ENCODE measurements at places on chromosomes 13 and 19. TPM values are rescaled to one million over a fixed set of nuclear protein-coding genes. Genes with fewer than 3 reads are reported as not detected.

- no peak for DNase-seq
Measured at GRCh38 chr13:94470126-94470525, 9.4 kb downstream of the DCT start.

GRCh38 chr13:106555631-106556328 lies 12.2 kb downstream of the ARGLU1 start:
- DNase-seq, result no peak

GRCh38 chr13:73131247-73131646 lies 72.4 kb downstream of the KLF5 start:
- no peak for DNase-seq

Gene METTL21C
- not detected for total RNA-seq

Gene UQCRFS1
- 48.5 TPM for total RNA-seq

Gene GIPC3
- 0.14 TPM for total RNA-seq

GRCh38 chr13:77857531-77858209 lies 61.0 kb downstream of the EDNRB start:
- no peak for DNase-seq

- peak; percentile 67 for DNase-seq
Measured at GRCh38 chr13:95300625-95301182, 547 bp downstream of the ABCC4 start.

DNA sequence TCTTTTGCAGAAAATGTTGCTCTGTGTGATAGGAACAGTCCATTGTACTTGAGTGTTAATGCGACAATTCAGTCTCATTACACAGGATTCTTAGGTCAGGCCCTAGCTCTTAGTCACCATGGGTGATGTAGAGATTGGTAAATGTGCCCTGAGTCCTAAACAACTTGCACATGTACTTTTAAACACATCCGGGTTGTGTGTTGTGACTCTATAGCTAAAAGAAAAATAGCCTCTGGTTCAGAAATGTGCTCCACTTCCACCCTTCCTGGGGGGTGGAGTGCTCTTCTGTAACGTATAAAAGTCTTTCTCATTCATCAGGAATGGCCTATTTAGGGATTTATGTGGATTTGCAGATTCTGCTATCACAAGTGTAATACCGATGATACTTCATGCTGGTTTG lies 5.2 kb downstream of the SPATA13 start:
- no peak for DNase-seq

Gene CCL25
- total RNA-seq, result not detected

Gene KIR3DL1
- total RNA-seq, result not detected

DNA sequence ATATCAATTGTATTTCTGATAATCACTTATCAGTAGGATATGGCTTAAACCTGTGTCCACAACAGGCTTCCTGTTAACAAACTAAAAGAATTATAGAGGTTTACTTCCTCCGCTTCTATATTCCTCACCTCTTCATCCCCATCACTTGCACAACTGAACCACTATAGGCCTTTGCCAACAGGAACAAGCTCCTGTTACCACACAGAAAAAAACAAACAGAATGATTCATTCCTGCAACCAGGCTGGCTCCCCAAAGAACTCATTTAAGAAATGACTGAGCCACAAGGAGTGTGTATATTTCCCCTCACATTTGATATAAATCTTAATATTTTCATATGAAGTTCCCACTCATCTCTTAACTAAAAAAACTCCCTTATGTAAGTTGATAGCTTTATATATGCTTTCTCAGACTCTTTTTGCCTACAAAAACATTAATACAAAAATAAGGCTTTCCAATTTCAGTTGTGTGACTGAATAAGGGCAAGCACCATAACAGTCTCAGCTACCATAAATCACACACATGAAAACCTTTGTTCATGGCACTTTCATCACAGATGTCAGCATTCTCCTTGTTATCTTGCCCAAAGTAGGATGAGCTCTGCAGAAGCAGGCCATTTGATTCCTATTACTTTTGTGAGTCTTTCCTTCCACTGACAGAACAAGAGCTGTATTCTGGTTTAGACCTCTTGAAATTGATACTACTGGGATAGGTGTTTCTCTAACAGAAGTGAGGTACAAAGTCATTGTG lies 366.8 kb downstream of the SLITRK1 start:
- no peak for DNase-seq

DNA sequence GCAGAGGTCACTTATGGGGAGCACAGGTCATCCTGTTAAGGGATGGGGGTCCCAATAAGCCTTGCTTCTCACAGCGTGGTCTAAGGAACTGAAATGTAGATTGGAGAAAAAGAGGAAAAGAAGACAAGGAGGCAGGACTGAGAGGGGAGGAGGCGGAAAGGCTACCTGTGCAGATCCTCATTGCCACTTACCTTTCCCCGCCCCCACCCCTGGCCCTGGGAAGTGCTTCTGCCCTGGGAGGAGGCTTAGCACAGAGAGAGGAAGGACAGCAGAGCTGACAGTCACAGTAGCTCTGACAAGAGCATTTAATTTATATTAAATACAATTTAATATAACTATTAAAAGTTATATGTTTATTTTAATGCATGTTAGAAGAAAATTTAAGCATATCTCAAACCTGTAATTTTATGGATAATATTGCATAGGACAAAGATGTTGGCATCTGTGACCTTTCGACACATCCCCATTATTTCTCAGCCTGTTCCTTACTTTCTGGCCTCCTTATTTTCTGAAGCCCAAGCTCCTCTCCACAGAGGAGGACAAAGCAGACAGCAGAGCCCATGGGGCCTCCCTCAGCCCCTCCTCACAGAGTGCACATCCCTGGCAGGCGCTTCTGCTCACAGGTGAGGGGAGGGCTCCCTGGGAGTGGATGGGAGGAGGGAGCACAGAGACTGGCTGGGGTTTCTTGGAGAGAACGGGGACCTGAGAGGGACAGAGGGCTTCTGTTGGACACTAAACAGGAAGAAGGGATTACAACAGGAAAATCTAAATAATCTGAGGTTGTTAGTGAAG lies 23.4 kb downstream of the CEACAM21 start:
- no peak for DNase-seq

Gene CBLC
- total RNA-seq, result not detected

Gene PGLYRP1
- total RNA-seq, result not detected

Gene CD37
- 137 TPM for total RNA-seq

DNA sequence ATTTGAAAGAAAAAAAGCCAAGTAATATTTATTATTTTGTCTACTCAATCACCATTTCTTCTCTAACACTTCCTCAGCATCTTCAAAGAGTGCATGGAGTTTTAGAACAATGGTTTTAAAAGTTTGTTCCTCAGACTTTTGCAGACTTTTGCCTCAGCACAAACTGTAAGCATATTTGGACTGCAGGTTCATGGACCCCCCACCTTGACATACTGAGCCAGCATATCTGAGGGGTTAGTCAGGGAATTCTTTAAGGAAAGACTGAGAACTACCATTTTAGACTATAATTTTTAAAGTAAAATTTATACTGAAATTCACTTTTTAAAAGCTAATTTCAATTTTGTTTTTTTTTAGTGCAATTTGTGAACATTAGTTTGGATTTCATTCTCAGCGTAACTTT lies 1676.8 kb upstream of the PCDH20 start:
- DNase-seq, result no peak

Gene CEACAM21
- total RNA-seq, result 19.8 TPM

DNA sequence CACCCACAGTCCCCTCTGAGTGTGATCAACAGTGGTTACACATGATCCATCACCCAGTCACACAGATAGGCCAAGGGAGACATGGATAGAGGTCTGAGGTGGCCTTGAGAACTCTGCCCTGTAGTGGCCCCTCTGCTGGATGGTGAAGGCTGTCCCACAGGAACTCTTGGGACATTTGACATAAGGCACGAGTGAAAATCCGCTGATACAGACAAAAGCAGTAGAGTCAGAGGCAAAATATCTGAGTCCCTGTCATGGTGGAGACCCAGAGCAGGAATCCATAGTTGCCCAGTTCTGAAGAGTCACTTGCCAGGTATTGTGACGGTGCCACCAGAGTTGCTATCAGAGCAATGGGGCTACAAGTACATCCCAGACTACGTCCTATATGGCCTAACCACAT lies 18.8 kb upstream of the SLC25A30 start:
- DNase-seq, result no peak

DNA sequence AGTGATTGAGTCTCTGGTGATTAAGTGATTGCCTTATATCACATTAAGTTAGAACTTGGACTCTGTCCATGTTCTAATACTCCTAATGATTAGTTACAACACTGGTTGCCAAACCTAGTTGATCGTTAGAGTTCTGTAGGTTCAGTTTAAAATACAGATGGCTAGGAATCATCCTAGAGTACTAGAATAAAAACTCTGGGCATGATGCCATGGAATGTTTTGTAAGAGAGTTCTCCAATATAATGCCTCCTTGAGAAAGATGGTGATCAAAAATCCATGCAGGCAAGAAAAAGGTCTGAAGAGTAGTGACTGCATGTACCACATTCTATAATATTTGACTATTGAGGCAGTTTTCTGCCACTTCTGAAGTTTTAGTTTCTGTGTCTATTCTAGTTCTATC lies 176.3 kb downstream of the GPC5 start:
- DNase-seq, result no peak

DNA sequence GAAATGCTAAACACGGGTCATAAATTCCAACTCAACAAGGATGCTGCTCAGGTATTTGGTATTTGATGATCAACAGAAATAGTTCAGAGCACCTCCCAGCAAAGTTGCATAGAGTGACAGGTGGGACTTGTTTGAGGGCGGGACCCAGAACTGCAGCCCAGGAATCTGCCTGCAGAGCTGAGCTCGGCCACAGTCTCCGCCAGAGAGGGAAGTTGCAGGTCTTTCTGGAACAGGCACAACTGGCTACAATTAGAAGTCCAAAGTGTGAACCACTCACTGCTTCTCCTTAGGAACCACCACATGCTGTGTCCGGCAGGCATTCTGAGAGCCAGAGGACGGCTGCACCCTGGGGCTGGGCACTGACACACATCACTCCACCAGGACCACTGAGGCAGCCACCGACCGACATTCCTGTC lies 1.1 kb downstream of the SLC15A1 start:
- no peak for DNase-seq

Gene CYP2F1
- not detected for total RNA-seq

GRCh38 chr13:35855531-35856019 lies 275.6 kb downstream of the DCLK1 start:
- DNase-seq, result peak; percentile 38

DNA sequence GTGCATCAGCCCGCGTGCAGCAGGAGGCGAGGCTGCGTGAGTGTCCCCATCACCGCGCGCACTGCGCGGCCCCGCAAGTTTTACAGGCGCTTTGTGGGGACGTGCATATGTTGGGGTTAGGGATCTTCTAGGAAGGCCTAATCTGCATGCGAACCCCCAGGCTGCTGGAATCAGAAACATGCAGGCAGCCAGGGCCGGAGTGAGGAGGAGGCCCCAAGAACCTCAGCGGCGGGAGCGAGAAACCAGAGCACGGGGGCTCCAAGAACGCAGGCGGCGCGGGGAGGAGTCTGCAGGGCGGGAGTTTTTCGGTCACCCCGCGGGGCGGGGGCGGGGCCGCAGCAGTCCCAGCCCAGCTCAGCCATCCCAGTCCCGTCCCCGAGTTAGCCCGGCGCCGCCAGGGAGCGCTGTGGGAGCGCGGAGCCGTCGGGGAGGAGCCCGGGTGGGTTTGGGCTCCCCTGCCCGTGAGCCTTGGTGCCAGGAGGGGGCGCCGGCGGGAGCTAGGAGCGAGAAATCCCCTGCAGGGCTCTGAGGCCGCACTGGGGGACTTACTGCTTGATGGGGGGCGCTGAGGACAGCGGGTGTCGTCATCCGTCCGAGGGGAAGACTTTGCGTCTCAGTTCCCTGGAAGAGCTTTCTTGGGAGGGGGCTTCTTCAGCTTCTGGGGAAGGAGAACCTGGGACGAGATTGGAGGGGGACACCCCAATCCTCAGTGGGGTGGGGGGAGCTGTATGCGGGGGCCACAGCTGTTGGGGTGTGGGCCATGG lies 933 bp upstream of the NRTN start:
- peak; percentile 96 for DNase-seq

Gene KLK5
- total RNA-seq, result not detected

Gene ADGRE3
- total RNA-seq, result not detected

- no peak for DNase-seq
Measured at GRCh38 chr13:51444922-51445321, 7.9 kb downstream of the INTS6 start.

DNA sequence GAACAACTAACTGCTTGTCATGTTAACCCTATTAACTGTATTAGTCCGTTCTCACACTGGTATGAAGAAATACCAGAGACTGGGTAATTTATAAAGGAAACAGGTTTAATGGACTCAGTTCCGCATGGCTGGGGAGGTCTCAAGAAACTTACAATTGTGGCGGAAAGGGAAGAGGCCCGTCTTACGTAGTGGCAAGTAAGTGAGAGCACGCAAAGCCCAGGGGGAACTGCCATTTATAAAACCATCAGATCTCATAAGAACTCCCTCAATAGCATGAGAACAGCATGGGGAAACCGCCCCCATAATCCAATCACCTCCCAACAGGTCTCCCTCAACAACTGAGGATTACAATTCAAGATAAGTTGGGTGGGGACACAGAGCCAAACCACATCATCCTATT lies 34.7 kb downstream of the PHF11 start:
- DNase-seq, result no peak

GRCh38 chr19:23542562-23542961 lies 144.4 kb downstream of the ZNF675 start:
- DNase-seq, result no peak

Gene HSD17B14
- 0.56 TPM for total RNA-seq

Gene OR10H4
- total RNA-seq, result not detected

Gene ZNF730
- total RNA-seq, result 2.6 TPM

Gene SIAH3
- total RNA-seq, result 0.11 TPM

GRCh38 chr19:35491836-35492360 lies 1.6 kb upstream of the KRTDAP start:
- no peak for DNase-seq

Gene ZNF865
- total RNA-seq, result 10.6 TPM

GRCh38 chr19:55443824-55444480 lies 852 bp upstream of the SHISA7 start:
- no peak for DNase-seq

Measured in activated CD8-positive, alpha-beta T cell treated with anti-CD3 and anti-CD28 coated beads for 36 hours (primary cell).